Pancreas (tissue), 10 donors: ENCODE measurements at places on chromosomes 16 and 17. TPM values are rescaled to one million over a fixed set of nuclear protein-coding genes. Genes with fewer than 3 reads are reported as not detected.

GRCh38 chr17:78705071-78705470 lies 77.0 kb downstream of the CYTH1 start:
- DNase-seq = no peak

DNA sequence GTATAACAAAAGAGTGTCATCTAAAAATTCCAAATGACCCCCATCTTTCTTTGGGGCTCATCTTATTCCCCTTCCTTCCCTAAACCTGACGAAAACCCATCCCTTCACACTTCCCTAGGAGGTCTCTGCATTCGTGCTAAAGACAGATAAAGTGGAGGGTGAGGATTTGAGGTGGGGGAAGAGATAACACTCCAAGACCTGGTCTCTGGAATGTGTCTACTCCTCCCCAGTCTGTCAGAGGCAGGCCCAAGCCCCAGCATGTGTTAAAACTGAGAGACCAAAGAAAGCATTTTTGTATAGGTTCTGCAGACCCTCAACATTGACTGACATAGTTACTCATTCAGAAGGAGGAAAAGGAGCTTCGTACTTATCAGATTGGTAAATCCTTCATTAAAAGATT lies 11.0 kb upstream of the LHX1 start:
- DNase-seq = no peak

DNA sequence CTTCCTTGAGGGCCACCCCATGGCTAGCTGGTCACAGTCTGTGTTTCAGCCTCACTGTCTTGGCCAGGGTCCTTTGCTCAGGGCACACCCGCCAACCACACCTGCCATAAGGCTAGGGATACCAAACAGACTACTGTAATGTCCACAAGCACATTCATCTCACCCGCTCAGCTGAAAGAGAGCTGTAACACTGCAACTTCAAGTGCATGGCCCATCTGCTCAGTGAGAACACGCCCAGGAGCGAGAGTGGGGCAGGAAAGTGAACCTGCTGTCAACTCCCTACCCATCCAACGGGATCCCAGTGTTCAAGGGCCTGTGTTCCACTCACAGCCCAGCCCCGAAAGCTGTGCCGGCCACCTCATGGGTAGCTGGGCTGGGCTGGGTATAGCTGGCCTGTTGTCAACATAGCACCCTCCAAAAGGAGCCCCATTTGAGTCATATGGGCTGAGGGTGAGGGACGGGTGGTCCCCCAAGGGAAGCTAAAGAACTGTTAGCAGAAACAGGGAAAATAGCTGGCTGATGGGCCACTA lies 55.7 kb downstream of the SCNN1B start:
- DNase-seq = no peak

- DNase-seq = no peak
These were observed 56.7 kb downstream of the CCDC42 start for GRCh38 chr17:8687737-8688466.

- no peak for DNase-seq
These were observed 639.3 kb downstream of the KCNJ2 start for GRCh38 chr17:70808596-70808995.

The HYDIN gene
- total RNA-seq = 2.1 TPM
